ENCODE measurements at places on chromosomes 11 and 22.

DNA sequence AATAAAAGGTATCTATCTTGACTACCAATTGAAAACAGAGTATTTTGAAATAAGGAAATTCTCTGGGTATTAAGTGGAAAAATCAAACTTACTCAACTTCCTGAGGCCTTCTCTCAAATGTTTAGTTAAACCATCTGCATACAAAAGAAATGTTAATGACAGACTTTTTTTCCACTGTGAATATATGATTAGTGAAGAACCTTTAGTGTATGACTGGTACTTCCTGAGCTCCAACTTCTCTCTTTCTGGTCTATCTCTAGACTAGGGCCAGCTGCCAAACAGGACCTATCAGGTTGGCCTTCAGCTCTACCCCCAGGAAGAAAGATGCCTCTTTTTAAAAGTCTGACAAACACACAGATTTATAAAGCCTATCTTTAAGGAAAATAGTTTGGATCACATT is 68.8 kb upstream of the SCUBE2 start:
- no peak for DNase-seq

DNA sequence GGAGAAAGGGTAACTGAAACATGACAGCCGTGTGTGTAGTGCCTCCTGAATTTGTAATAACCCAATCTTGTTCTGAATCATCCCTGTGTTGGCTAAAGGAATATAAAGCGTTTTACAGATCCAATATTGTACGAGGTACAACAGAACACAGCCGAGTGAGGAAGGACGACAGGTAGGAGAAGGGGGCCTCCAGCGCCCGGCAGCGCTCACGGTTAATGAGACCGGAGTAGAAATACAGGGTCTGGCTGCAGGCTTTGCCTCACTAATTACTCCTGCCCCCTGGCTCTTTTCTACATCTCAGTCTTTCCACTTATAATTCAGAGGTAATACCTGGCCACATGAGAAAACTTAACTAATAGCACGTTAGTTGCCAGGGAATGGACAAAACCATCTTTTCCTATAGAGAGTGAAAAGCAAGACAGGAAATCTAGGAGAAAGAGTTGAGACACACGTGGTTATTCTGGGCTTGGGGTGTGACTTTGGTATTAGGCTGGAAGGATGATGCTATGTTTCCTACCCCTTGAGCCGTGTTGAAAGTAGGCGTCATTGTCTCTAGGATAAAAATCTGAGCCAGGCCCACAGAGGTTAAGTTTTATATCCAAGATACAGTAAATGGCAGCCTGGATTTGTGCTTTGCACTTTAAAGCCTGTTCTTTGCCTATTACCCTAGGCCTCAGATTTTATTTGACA is 54.1 kb downstream of the GRIK4 start:
- DNase-seq = no peak

GRCh38 chr22:39279170-39279850 is 34.5 kb upstream of the PDGFB start:
- no peak for DNase-seq

GRCh38 chr11:1589996-1590395 is 4.9 kb upstream of the KRTAP5-1 start:
- no peak for DNase-seq

DNA sequence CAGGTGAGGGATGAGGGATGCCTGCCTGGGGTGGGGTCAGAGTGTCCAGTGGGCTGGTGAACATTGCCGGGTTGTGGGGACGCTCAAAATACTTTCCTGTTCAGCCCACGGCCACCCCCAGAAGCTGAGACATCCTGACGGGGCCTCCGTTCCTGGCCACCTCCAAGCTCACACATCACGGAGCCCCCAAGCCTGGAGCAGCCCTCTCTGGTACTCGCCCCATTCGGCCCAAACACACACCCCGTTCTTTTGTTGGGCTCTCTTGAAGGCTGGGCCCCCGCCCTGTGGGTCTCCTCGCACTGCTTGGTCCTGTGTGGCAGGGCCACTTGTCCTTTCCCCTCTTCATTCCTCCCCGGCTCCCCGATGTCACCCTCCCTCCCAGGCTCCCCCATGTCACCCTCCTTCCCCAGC is 442.6 kb downstream of the TBC1D22A start:
- DNase-seq = no peak

DNA sequence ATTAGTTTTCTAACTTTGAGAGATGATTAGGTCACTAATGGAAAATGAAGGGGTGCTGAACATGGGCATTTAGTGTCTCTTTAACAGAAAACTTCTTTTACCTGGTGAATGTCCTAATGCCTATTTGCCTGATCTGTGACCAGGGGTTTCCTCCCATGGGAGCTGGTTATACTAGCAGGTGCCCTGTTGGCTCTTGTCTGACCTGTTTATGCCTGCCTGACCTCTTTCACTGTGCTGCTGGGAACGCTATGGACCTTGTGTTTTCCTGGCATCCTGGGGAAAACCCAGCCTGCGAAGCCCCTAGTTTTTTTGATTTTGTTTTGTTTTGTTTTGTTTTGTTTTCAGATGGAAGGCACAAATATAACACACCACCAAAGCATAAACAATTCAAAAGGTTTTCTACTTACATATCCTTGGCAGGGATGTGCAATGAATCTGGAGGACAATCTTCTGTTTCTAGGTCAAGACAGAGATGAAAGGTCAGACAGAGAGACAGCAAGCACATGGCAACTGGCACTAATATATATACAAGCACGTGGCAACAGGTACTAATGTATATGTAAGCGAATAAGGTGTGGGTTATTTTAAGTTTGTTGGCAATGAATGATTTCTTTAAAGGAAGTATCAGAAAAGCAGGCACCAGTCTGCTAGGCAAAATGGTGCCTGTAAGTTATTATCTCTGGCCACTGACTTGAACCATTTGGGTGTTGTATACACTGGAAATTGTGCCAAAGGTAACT is 390.2 kb downstream of the LUZP2 start:
- DNase-seq = no peak

Data from activated CD4-positive, CD25-positive, alpha-beta regulatory T cell (primary cell).